ENCODE measurements at places on chromosomes 12 and 14. TPM values are rescaled to one million over a fixed set of nuclear protein-coding genes. Genes with fewer than 3 reads are reported as not detected.

USP44 gene
- total RNA-seq: 2.2 TPM

RASAL1 gene
- total RNA-seq: 2.3 TPM

MFAP5 gene
- total RNA-seq: not detected

TMEM116 gene
- 11.2 TPM for total RNA-seq

NFATC4 gene
- not detected for total RNA-seq

HCAR1 gene
- not detected for total RNA-seq

KRT86 gene
- total RNA-seq: 0.31 TPM

KRT71 gene
- total RNA-seq: not detected
